ENCODE measurements at places on chromosomes 12 and 14.

DNA sequence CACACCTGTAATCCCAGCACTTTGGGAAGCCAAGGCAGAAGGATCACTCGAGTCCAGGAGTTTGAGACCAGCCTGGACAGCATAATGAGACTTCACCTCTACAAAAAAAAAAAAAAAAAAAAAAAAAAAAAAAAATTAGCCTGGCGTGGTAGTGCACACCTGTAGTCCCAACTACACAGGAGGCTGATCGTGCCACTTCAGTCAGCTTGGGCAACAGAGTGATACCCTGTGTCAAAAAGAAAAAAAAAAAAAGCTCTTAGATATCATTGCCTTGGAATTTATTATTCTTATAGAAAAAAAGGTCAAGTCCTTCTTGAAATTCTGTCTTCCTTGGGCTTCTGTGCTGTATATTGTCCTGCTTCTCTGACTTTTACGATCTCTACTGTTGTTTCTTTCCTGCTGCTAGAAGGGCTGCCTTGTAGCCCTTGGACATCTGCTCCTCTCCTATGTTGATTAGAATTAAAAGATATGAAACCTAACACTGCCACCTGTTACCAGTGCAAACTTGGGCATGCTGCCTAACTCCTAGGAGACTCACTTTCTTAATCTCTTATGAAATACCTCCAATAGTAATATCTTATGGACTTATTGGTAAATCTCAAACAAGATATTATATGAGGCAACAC is 5.7 kb downstream of the TMEM19 start:
- DNase-seq, result no peak

DNA sequence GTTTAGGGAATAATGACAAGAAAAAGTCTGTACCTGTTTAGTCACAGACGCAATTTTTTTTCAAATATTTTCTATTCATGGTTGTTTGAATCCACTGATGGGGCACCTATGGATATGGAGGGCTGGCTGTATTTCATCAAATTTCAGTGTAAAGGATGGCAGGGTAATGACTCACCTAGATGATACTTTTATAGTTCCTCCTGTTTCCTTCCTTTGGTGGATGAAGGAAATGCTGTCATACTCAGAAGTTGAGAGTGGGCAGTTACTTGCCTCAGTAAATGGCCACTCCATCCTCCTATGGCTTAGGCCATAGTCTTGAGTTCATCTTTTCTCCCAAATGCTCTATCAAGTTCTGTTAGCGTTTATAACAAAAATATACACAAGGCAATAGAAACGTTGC is 18.9 kb upstream of the C12orf71 start:
- no peak for DNase-seq

DNA sequence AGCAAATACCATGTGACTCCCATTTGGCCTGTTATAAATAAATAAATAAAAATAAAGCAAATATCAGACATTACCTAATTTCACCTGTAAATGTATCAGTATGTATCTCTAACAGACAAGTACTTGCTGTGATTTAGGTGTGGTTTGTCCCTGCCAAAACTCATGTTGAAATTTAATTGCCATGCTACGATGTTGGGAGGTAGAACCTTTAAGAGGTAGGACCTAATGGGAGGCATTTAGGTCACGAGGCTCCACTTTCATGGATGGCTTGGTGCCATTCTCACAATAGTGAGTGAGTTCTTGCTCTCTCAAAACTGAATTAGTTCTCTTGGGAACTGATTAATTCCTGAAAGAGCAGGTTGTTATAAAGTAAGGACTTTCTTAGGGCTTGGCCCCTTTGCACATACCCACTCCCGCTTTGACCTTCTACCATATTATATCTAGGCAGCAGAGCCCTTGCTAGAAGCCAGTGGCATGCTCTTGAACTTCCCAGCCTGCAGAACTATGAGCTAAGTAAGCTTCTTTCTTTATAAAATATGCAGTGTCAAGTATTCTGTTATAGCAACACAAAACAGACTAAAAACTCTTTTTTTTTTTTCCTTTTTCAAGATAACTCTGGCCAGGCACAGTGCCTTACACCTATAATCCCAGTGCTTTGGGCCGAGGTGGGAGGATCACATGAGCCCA is 26.0 kb downstream of the VEZT start:
- no peak for DNase-seq

DNA sequence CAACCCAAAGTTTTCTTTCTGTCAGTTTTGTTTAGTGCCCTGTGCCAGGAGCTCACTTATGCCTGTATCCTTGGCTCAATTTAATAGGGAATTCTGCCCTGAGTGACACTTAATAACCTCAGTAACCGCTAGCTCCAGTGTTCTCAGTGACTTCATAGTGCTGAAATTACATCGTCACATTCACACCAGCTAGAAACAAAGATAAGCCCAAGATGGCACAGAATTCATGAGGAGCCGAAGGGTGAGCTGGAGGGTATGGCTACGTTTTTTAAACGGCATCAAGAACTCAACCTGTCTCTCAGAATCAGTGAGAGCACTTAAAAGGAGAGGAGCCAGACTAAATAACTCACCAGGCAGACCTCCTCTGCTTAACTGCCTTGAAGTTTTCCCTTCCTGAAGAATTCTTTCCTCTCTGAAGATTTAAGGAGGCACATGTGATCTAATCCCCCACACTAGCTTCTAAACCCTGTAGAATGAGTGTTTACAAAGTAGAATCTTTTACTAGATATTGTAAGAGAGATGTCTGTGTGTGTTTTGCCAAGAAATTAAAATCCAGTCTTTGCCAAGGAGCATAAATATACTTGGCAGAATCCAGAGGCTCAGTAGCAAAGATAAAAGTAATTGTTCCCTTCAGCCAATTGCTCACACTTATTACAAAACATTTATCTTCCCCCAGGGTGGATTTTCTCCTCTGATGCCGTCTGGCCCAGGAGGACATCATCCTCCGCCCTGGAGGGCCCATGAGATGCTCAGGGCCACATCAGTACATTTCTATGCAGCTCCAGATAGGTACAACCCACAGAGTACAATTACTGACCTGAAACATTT is 37.3 kb downstream of the PTGER2 start:
- DNase-seq, result no peak

DNA sequence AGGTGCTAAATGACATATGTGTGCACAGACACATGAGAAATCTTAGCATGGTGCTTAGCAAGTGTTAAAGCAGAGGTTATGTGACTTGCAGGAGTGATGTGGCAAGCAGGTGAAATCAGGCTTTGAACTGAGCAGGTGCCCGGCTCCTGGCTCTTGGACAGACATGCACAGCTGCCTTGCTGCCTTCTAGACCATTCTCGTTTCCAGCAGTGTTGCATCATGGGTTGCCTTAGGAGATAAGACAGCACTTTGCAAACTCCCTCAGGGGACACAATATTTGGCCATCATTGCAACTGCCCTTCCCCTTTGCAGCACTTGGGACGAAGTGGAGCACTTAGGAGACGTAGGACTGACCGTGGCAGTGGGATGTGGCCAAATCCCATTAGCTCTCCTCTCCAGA is 17.2 kb upstream of the GSC start:
- no peak for DNase-seq

DNA sequence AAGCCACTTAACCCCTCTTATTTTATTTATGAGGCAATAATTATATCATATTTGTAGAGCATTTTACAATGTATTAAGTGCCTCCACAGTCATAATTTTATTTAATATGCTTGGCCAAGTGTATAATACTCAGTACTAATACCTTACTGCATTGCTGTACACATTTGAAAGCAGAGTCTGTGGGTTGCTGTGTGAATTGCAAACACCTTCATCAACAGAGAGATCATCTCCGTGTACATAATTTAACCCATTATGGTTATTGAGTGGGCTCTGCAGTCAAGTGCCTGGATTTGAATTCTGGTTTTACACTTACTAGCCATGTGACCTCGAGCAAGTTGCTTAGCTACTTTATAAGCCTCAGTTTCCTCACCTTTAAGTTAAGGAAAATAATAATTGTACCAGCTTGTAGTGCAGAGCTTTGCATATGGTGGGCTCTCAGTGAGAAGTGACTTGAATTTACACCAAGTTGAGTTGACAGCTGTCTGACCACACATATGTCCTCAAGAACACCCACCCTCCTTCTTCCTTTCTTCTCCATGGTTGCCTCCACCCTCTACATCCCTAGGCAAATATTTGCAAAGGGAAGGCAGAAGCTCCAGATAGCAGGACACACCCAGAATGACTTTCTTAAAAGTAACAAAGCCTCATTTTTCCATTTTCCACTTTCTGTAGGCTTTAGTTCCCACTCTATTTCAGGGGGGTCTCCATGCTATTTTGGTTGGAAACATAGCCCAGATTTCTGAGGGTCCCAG is 12.3 kb downstream of the CRACR2A start:
- no peak for DNase-seq

DNA sequence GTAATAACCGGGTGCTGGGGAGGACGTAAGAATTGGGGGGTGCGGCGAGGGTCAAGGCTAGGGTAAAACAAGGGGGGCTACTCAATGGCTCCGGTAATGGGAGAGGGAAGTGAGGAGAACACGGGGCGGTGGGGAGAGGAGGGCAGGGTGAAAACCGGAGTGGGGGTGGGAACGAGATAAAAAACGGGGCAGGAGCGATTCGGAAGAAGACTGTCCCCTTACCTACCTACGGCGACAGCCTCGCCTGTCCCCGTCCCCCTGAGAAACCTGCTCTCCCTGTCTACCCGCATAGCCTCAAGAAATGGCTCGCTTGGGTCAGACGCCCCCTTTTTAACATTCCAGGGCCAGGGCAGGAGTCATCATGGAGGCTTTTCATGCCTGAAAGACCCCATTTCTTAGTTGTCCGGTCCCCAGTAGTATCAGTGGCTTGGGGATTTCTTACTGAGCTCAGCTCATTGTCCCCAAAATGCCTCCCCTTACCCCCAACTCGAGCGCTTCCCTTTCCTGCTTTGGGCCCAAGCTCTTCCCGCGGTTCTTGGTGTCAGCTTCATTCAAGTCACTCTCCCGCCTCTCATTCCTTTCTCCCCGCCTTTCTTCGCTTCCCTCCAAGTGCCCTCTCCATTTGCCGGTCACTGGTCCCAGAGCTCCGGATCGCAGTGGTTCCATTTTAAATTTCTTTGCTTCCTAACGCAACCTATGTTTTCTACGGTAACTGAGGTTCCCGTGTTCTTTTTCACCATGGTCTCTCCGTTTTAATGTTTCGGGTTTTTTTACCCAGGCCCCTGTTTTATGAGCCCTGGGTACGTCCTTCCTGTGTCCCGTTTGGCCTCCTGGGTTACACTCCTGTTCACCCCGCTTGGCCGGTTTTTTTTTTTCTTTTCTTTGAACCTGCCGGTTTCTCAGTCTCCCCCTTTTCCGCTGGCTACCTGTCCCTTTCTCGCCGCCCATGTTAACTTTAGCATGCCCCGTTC is 1.2 kb upstream of the WSB2 start:
- DNase-seq, result peak; percentile 70

GRCh38 chr12:45637706-45638105 is 91.8 kb upstream of the ARID2 start:
- no peak for DNase-seq

GRCh38 chr14:105617201-105617777 is 90.9 kb downstream of the TMEM121 start:
- no peak for DNase-seq

- DNase-seq, result no peak
These were observed 39.4 kb downstream of the USP15 start for GRCh38 chr12:62299617-62300016.

GRCh38 chr14:96098309-96098998 is 59.3 kb downstream of the C14orf132 start:
- peak; percentile 85 for DNase-seq

- DNase-seq, result no peak
These were observed 19.6 kb downstream of the CCDC60 start for GRCh38 chr12:119354172-119354571.

GRCh38 chr14:93962701-93963601 is 13.4 kb downstream of the ASB2 start:
- no peak for DNase-seq
